ENCODE measurements at places on chromosomes 2 and 18.

DNA sequence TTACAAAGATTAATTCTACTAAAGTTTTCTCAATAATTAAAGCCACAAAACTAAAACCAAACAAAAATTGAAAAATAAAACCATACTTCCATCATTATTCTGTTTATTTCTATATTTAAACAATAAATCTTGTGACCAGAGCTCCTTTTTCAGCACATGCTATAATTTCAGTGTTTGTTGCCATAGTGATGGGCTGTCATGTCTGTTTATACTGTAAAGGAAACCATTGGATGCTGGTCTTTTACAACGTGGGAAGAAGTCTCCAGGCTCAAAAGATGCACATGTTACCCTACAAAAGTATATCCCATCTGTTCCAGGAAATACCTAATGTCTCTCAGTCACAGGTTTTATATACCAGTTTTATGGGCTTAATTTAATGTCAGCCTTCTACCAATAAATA is 100.1 kb upstream of the MC2R start:
- DNase-seq, result no peak

GRCh38 chr2:95359031-95359430 is 43.5 kb upstream of the FAHD2A start:
- no peak for DNase-seq

DNA sequence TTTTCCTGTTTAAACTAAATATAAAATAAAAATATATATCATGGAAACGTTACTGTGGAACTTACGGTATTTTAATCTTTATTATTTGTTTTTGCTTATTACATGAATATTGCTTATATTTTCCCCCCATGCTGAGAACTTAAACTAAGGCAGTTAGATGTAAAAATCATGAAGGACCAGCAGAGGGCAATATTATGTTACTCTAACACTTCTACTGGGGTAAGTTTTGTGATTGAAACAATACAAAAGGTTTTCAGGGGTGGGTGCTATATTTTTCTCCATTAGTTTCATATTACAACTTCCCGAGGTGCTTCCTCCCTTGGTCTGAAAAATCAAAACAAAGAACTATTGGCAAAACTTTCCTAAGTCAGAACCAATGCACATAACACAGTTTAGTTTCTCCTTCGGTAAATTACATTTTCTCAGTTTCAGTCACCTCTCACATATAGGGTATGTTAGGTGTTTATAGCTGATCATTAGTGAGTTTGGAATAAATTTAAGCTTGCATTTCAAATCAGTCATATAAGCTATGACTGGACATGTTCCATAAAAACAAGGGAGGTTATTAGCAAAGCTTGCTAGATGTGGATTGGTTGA is 54.8 kb downstream of the ZNF407 start:
- no peak for DNase-seq

- no peak for DNase-seq
These were observed 30.6 kb upstream of the SH3RF3 start for GRCh38 chr2:109098251-109098920.

- no peak for DNase-seq
These were observed 118.7 kb downstream of the HAUS1 start for GRCh38 chr18:46222710-46223360.

- no peak for DNase-seq
These were observed 131.5 kb downstream of the SOCS6 start for GRCh38 chr18:70420146-70420898.

DNA sequence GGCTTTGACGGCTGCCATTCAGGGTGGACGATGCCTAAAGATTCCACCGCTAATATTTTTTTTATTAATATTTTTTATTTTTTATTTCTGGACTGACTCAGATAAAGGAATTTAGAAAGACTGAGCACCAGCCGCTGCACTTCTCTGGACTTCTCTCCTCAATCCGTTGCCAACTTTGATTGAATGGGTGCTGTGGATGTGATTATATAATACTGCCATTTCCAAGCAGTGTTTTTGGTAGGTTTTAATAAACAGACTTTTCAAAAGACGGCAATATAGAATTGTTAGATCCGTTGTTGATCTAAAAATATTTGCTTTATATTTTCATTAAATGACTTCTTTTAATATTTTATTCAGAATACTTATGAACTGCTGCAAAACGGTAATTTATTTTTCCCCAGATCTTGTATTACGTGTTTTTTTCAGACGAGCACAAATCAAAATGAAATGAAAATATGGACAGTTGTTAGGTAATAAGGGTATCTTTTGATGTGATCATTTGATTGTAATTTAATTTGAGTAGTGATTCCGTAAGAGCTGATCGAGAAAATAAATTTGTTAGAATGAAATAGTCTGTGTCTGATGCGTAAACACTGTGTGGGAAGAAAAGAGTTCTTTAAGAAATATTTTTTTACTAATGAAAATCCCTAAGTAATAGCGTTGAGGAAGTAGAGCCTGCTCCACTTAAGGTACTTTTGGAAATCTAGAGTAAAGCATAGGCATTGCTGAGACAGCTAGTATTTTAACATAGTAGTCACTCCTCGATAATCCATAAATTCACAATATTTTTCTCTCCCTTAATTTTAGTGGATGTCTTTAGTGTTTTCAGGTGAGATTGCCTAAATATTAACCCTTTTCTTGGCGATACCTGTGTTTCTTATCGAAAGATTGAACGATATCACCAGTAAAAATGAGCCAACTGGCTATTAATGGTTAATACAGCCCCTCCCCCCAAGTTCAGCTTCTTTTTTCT is 4.4 kb downstream of the POU3F3 start:
- no peak for DNase-seq

- no peak for DNase-seq
These were observed 48.1 kb downstream of the MERTK start for GRCh38 chr2:111946294-111947114.

DNA sequence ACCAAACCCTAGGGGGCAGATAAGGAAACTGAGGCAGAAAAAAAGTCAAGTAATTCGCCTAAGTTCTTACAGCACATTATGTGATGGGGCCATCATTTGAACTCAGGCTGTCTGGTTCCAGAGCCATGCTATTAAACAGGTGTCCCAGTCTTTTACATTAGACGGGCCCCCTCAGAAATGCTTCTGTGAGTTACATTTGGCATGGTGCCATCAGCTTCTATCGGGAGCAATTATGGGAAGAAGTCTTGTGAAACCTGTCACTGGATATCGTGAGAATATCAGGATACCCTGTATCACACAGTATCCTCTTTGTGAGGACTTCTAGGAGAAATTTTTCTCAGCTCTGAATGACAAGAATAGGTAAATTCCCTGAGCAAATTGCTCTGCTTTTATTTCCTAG is 143.7 kb upstream of the NOSTRIN start:
- peak; percentile 52 for DNase-seq

DNA sequence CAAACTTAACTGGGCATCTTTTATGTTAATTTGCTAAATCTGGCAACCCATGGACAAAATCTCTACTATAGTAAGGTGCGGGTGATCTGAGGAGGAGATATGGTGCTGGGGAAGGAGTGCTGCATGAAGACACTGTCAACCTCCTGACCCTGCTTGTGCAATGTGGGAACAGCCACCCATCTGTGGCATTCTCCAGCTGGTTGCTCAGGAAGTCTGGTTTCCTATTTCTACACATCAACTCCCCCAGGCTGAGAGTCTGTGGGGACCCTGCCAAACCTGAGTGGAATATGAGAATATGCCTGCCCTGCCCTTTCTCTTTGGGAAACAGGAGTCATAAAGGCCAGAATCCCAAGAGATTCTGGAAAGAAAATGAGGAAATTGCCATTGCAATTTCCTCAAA is 60.1 kb upstream of the PAX3 start:
- peak; percentile 55 for DNase-seq

- no peak for DNase-seq
These were observed 59.7 kb downstream of the XDH start for GRCh38 chr2:31354837-31355236.

DNA sequence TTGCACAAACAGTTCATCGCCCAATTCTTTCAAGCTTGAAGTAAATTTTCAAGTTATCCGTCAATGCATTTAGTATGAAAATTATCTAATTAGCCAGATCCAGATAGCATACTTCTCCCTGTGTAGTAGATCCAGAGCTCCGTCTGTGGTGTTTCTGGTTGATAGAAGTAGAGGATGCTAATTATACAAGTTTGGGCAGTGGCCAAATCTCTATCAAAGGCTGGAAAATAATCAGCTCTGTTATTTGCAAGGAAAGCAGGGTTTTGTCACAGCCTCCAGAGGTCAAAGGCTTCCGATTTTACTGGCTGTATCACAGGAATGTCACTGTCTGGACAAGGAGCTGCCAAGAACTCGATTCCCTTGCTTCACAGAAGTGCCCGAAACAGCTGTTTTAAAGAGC is 28.6 kb downstream of the LRRC30 start:
- no peak for DNase-seq

DNA sequence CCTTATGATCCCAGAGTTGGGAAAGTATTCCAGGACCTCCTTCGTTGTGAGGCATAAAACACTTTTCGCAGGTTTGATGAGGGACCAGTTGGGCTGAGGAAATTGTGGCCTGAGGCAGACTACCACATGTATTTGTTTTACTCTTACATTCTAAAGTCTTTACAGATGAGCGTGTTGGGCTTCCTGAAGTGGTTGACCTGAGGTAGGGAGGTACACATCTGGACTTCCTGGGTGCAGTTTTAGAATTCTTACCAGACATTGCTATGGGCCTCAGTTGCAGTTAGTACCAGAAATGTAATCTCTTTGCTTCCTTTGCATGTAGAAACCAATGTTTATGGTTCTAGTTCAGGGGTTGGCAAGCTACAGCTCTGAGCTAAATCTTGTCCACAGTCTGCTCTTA is 48.7 kb downstream of the COA5 start:
- DNase-seq, result no peak

DNA sequence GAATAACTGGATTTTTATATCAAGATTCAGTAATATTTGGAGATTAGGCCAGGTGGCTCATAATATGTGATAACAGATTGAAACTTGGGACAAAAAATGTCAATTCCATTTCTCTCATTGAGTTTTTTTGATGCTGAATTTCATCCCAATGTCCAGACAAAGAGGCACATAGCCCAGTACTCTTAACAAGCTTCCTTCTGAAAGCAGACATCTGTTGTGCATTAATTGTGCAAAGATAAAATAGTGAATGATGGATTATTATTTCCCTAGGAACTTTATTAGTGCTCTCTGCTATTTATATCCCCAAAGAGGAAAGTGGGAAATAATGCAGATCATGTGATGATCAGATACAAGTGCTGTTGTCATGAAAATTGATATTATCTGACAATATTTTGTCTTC is 234.1 kb downstream of the CCDC102B start:
- no peak for DNase-seq

DNA sequence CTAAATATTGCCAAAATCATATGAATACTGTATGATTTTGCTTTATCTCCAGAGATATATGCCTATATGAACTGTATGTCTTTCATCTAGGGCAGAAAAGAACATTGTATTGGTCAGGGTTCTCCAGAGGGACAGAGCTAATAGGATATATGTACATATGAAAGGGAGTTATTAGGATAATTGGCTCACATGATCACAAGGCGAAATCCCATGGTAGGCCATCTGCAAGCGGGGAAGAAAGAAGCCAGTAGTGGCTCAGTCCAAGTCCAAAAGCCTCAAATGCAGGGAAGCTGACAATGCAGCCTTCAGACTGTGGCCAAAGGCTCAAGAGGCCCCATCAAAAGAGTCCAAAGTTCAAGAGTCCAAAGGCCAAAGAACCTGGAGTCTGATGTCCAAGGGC is 209.9 kb downstream of the RNF144A start:
- no peak for DNase-seq
